ENCODE measurements at places on chromosomes 7 and 10.
A peak's percentile ranks its signal among the peaks of the same experiment; 100 is the strongest.

- no peak for DNase-seq
These were observed 95.1 kb downstream of the BMPR1A start for GRCh38 chr10:86851328-86852207.

- no peak for DNase-seq
These were observed 3.5 kb upstream of the KCP start for GRCh38 chr7:128913870-128914565.

DNA sequence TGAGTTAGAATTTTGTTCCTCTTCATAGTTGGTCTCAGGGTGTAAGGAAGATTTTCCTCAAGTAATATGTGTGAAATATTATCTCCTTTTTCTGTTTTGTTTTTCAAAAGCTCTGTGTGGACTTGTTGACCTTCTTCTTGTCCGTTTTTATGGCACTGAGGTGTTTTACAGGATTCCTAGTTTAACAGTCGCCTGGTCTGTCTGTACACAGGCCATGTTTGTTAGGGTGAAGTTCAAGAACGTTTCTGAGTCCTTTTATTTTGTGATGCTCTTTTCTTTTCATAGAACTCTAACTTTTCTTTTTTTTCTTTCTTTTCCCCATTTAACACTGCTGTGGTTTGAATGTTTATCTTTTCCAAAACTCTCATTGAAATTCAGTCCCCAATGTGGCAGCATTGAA is 18.5 kb downstream of the TACC2 start:
- no peak for DNase-seq

GRCh38 chr7:68697796-68698280 is 900.4 kb upstream of the AUTS2 start:
- DNase-seq = no peak

- no peak for DNase-seq
These were observed 7.0 kb upstream of the MYO1G start for GRCh38 chr7:44985900-44986217.

- DNase-seq = no peak
These were observed 21.8 kb downstream of the AUTS2 start for GRCh38 chr7:69620063-69620462.

DNA sequence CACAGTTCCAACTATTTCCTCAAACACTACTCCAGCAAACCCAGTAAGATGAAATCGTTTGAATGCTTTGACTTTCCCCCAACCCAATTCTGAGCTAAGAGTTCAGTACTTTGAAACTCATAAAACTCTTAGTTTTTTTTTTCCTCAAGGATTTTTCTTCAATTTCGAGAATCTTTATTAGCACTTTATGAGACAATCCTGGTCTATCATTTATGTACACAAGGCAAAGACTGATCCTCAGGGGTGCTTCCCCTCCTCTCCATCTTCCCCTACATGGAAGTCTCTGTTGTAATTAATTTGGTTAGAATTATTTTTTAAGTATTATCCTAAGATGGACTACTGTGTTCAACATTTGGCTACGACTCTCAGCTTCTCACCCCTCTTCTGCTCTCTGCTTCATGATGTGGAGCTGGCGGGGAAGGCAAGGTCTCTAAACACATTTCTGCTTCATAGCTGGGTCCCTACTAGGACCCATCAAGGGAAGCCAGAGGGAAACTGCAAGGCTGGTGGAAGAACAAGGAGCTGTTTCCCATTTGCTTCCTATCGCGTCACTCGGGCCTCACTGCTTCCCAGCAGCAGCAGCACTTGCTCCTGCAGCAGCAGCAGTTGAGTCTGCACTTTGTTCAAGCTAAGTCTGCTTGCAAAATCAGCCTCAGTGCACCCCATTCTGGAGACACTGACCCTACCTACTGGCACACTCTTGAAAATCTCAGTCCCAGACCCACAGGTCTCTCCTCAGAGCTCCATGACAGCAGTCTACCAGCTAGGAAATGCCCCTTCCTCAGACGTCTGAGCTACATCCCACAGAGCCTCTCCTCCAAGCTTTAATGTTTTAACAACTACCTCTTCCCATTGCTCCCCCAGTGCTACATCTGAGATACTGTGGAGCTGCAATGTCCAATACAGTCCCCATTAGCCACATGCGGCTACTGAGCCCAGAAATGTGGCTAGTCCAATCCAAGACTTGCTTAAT is 90.0 kb downstream of the CHCHD3 start:
- DNase-seq = no peak

DNA sequence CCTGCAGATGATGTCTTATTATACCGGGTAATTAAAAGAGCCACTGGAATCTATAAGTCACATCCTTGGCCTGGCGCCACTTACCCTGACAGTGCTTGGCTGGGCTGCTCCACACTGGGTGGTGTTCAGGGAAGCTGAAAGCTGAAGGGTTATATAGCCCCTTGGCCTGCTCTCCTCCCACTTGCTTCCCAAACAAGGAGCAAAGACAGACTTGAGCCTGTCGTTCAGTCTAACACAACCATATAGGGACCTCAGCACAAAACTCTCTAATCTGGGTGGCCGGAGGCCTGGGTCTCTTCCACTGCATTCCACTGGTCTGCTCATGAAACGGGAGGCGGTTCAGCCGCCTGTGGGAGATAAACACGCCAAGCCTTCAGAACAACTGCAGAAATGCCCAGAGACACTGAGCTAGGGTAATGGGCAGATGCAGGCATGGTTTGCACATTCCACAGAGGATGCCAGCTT is at the start of gene ACTA2:
Gene ACTA2 (minus strand): TSS at position 127 of the 465 bp plus-strand sequence. CDS start 3,843 bp downstream, outside the sequence.
- no peak for DNase-seq

DNA sequence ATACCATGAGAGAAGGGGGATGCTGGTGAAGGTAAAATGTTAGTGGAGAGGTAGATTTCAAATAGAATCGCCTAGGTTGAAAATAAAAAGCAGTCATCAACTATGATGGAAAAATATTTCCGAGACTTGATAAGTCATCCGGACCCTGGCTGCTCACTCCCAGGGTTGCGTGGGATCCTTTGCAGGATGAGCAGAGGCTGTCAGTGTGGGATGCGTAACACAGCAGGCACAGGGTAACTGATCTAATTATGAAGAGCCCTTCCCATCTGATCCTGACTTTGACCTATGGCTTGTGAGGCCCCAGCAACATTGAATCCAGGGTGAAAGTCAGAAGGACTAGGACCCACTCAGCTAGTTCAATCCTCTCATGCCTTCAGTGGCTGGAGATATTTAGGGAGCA is 236.9 kb downstream of the DPP6 start:
- DNase-seq = no peak

DNA sequence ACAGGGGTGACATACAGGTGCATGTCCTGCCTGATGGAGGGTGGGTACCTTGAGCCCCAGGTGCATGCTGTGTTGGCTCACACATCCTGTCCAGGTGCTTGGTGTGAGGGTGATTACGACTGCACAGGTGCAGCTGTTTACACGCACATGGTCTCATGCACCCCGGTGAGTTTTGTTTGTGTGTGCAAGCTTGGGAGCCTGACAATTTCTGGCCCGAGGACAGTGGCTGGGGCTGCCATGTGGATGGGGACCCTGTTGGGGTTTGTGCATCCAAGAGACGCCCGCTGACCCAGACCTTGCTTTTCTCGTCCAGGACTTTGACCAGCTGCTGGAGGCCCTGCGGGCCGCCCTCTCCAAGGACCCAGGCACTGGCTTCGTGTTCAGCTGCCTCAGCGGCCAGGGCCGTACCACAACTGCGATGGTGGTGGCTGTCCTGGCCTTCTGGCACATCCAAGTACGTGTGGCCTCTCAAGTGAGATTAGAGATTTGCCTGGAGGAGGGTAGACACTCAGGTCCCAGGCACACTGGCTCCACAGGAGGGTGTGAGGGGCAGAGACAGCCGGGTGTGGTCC is 61.7 kb downstream of the PRF1 start:
- DNase-seq = no peak

DNA sequence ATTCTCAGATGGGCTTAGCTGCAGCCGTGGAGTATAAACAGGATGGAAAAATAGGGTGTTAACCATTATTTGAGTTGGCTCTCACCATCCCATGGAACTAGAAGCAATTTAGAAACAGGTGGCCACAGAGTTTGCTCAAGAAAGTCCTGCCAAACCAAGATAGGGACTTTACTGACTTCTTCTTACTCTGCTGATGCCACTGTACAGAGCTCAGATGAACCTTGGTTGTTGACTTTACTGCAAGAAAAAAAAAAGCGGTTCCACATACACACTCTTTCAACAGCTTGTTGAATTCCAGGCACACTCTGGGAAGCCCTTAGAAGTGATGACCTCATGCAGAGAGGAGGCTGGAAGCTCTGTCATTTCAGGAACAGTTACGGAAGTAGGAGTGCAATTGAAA is 753.4 kb downstream of the NRG3 start:
- no peak for DNase-seq

GRCh38 chr7:114930829-114931655 is 9.1 kb downstream of the MDFIC start:
- no peak for DNase-seq

DNA sequence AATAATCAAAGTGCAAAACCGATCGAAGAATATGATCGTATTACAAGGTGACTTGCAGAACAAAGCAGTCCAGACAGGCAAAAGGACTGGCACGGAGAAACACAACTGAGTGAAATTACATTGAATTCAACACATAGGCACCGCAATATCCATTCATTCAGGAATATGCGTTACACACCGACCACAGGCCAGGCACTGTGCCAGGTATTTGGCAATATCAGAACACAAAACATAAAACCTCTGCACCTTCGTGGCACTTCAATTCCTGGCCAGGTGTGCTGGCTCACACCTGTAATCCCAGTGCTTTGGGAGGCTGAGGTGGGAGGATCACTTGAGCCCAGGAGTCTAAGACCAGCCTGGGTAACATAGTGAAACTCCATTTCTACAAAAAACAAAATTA is 187.9 kb downstream of the DIP2C start:
- DNase-seq = no peak

GRCh38 chr7:1245524-1246050 is 12.9 kb downstream of the UNCX start:
- DNase-seq = no peak

- DNase-seq = no peak
These were observed at the start of gene NOBOX for GRCh38 chr7:144403649-144404061. Gene NOBOX (minus strand): TSS chr7:144403693.

DNA sequence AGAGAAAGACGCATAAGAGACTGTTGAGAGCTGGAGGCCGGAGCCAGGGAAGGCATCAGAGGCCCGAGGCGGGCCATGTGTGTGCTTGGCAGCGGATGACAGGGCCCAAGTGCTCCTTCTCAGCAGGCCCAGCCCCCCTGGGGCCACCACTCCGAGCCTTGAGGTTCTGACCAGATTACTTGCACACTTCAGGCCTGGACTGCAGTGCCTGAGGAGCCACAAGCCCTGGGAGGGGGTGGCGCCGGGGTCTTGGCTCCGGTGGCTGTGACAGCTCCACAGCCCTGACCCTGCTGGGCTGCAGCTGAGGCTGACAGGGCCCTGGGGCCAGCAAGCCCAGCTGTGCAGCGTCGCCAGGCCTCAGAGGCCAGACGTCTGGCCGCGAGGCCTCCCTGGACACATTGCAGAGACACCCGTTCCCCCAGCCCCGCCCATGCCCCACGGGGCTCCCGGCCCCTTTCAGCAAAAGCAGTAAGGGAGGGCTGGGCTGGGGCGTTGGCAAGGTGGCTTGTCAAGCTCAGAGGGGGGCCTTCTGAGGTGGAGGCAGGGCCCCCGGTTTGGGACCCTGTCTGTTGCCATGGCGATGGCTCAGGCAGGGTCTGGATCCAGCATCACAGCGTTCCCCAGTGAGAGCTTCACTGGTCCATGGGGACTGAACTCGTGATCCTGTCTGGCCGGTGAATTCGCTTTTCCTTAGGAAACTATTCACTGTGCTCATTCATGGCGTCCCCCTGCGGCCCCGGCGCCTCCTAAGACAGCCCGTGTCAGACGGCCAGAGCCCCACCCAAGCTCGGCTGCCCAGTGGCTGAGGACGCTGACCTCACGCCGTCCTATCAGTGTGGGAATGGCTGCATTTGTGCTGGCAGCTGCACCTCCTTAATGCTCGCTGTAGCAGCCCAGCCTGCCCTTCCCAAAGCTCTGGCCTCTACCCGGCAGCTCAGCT is 5.7 kb downstream of the ELN start:
- DNase-seq = no peak

GRCh38 chr10:97687785-97688781 is 1.0 kb upstream of the AVPI1 start:
- no peak for DNase-seq

- DNase-seq = peak; percentile 32
These were observed 6.5 kb downstream of the SNX8 start for GRCh38 chr7:2307690-2308107.
